ENCODE measurements at places on chromosomes 4 and X.

- no peak for DNase-seq
Measured at GRCh38 chrX:13716905-13717304, 17.5 kb downstream of the TRAPPC2 start.

- no peak for DNase-seq
Measured at GRCh38 chr4:110900213-110900769, 277.4 kb upstream of the PITX2 start.

DNA sequence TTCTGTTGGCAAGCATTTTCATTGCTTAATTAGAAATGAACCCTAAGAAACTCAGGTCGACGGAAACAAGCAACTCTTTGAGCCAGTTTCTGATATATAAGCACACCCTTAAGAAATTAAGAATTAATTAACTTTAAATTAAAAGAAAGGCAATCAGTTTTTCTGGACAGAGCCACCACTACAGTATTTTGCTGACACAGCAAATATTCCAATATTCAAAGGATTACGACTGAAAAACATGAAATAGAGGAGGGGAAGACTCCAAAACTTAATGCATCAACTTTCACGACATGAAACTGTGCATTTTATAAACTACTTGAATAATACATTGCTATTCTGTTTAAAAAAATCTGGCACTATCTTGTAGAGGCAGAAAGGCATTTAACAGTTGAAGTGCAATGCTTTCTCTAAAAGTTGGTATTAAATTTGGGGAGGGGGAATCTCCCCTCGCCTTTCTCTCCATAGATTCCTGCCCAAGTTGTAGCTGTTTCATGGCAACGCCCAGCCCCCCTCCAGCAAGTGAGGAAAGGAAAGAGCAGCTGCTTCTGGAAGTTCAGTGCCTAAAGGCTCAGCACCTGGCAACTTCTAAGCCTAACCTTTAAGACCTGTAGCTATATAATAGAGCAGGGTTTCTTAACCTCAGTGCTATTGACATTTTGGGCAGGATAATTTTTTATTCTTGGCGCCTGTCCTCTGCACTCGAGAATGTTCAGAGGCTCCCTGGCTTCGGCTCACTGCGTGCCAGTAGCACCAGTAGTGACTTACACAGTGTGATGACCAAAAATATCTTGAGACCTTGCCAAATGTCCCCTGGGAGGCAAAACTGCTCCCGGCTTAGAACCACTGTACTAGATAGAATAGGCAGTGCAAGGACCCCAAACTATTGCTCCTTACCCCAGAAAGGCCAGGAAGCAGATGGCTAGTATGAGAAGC lies 6.7 kb upstream of the ZCCHC18 start:
- DNase-seq, result no peak

GRCh38 chr4:48896845-48897244 lies 9.7 kb downstream of the OCIAD2 start:
- no peak for DNase-seq

GRCh38 chr4:42600578-42600977 lies 56.3 kb downstream of the ATP8A1 start:
- DNase-seq, result no peak

DNA sequence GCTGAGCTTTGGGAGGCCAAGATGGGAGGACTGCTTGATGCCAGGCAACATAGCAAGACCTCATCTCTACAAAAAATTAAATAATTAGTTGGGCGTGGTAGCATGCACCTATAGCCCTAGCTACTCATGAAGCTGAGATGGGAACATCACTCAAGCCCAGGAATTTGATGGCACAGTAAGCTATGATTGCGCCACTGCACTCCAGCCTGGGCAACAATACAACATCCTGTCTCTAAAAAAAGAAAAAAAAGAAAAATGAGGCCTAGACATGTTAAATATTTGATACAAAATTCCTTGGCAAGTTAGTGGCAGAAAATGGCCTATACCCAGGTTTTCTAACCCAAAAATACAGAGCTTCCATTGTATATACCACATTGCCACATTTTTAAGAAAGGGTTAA lies 88.1 kb upstream of the MAB21L2 start:
- no peak for DNase-seq

DNA sequence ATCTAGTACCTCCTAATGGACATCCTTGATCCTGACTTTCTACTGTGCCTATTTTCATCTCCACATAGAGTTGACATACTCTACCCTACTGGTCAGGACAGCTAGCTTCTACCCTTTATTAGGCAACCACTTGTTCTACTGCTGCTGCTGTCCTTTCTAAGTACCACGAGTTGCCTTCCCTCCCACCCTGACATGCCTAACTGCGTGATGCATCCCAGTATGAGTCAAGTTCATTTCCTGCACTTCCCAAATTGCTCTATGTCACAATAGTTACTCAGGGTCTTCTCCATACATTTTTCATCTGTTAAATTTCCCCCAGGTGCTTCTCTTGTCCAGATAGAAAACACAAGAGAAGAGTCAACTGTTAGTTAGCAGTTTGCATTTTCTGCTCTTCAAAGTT lies 133.4 kb downstream of the TBC1D19 start:
- DNase-seq, result no peak

DNA sequence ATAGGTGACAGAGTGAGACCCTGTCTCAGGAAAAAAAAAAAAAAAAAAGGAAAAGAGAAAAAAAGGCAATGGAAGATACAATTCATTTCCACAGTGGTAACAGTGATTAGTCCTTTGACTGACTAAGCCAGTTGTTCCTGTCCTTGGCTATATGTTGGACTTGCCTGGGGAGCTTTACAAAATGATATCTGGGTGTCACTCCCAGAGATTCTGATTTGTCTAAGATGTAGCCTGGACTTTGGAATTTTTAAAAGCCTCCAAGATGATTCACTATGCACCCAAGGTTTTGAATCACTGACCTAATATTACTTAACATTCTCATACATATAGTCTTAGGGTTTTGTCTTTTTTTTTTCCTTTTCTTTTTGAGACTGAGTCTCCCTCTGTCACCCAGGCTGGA lies 16.9 kb downstream of the HELQ start:
- DNase-seq, result no peak

GRCh38 chrX:45472968-45473367 lies 272.3 kb upstream of the DIPK2B start:
- no peak for DNase-seq

DNA sequence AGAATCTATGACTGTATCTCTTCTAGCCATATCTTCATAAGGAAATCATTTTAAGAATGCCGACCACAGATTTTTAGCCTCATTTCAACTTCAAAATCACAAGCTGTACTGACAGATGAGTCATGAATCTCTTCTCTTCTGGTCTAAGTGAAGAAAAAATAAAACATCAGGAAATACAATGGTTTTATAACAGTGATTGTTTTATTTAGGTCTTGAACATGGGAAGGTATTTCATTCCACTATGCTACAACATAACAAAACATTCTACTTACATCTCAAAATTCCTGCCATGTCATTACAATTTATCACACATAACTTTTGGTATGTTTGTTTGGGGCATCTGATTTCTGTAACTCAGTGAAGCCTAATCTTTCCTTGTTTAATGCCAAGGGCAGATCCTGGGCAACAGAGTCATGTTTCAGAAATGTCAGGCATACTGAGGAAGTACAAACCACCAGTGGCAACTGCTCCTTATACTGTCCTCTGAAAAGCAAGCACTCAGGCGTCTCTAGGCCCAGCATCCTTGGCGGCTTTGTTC lies 325.0 kb downstream of the PDHA2 start:
- DNase-seq, result no peak

DNA sequence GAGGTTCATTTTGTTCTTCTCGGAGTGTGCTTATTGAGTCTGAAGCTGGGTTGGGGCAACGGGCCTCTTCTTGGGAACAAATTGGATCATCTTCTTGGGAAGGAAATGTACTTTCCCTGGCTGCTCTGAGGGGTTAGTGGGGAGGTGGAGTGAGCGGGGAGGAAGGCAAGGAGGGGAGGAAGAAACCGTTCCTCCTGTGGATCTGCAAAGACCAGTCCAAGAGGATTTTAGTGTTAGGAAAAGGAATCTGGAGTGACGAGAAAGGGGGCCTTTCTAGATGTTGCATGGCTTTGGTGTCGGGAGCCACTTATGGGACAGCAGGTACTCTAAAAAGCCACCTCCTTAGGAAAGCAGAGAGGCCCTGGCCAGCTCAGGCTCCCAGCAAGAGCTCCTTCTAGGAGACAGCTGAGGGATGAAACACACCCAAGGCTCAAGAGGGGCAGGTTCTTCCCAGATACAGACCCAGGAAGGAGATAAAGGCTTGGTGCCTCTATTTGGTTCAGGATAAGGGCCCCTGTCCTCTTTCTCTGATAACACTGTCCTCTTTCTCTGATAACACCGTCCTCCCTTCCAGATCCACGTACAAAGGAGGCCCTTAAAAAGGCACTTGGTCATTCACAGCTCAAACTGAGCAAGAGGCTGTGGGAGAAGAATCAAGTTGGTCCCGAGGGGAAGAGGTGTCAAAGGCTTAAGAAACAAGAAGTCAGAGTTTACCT lies 451 bp downstream of the SOD3 start:
- DNase-seq, result no peak

DNA sequence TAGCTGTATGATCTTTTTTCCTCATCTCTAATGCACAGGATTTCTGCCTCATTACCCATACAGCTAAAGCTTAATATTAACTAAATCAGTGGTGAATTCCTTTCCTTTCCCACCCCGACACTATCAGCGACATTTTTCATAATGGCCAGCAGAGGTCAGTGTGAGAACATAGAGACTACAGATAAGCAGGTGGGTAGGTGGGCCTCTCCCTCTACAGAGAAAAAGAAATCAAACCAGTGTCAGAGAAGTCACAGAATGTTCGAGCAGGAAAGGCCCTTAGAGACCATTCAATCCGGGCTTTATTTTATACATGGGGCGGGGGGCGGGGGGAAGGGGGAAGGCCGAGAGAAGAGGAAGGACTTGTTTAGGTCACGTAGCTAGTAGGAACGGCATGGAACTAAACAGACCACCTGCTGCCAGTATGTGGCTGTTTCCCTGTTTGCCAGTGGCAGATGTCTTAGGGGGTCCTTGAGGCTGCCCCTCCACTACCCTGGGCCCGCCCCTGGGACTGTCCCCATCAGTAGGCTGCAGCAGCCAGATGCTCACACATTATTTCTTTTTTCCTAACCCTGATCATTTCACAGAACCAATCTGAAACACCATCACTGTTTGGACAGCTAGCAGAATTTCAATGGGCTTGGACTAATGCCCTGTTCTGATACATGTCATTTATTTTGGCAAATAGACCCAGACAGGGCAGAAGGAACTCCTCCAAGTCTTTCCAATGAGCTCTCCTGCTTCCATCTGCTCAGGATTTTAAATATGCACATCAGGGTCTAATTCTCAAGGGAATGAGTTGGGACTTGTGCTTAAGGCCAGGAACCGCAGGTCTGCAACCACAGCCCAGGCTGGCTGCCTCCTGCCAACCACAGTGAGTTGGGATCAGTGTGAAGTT lies 133.4 kb downstream of the ATG4A start:
- no peak for DNase-seq

GRCh38 chr4:6767748-6768538 lies 14.6 kb upstream of the KIAA0232 start:
- DNase-seq, result no peak

DNA sequence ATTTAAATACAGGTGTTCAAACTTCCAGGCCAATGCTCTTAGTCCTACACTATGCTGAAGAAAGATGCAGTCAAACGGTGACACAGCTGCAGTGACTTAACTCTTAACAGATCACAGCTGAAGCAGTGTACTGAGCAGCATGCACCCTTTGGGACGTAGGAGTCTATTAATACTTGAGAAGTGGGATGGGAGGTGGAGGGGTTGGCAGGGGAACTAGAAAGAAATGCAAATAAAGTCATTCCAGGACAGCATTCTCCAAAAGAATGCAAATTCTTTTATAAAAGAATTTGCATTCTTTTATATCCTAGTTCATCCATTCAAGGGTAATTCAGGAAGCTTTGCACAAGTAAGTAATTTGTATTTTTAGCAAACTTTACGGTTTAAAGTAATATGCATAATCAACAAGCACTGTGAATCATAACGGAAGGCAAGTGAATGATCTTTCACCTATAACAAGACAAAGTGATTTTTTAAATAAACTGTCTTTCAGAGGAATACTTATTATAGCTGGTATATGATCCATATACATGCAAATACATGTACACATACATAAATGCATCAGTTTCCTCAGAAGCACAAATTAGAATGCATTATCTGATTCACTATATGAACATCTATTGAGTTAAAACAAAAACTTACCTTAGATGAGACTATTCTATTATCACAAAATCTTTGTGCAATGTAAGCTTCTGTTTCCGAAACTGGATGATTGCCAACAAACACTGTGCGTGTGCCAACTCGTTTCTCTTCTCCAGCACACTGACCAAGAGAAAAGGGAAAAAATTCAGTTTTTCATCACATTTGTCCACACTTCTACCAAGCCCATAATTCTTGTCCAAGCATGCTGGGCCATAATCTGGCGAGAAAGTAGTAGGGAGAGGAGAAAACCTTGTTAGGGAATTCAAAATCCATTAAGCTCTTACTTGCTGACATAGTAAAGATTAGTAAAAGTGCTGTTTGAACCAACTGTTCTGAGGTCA lies 106.5 kb downstream of the ATP11C start:
- DNase-seq, result no peak
